ENCODE measurements at places on chromosomes 2 and 18.

- no peak for DNase-seq
These were observed 114.4 kb upstream of the HAAO start for GRCh38 chr2:42906557-42907411.

DNA sequence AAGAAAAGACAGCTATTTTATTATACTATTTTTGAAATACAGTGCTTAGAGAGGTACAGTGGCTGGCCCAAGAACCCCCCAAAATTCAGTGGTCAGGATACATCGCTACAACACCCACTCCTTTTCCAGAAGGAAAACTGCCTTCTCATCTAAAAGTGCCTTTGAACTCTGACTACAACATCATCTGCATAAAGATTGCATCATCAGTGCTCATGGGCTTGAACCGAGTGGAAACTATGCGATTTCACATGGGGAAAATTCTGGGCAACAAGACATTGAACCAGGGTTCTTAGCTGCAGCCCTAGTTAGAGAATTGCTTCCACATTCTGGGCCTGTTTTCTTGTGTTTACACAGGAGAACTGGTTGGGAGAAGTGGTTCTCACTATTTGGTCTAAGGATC lies 294.6 kb upstream of the SLC14A2 start:
- DNase-seq = no peak

DNA sequence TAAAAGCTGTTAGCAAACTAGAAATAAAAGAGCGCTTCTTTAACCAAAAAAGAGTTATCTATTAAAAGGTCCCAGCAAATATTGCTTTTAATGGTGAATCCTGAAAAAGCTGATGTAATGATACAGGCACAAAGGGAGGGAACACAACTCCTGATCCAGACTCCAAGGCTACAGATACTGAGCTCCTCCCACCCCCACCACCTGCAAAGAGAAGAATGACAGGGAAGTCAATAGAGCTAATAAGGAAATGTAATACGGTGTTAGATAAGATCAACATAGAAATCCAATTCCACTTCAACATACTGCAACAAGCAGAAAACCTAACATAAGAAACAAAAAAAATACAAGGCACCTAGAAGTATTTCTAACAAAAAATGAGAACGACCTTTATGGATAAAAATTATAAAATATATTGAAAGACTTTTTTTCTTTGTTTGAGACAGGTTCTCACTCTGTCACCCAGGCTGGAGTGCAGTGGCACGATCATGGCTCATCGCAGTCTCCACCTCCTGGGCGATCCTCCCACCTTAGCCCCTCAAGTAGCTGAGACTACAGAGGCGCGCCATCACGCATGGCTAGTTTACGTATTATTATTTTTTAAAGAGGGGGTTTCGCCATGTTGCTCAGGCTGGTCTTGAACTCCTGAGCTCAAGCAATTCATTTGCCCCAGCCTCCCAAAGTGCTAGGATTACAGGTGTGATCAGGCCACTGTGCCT lies 192.2 kb downstream of the HDAC4 start:
- DNase-seq = no peak

DNA sequence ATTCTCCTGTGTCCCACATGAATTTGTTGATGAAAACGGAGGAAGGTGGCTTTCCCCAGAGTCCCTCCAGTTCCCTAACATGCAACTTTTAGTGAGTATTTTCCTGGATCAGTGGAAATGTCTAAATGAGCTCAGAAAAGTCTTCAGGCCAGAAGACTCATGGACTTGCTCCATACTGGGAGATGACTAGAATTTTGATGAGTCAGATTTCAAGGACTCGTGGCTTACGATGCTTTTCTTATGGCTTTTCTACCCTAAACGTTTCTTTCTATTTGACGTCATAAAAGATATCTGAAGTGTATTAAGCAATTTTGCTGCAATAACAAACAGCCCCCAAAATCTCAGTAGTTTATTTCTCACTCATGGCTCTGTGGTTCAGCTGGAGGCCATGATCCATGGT lies 397.6 kb downstream of the FBXO15 start:
- no peak for DNase-seq

GRCh38 chr2:54977149-54977548 lies 73.1 kb downstream of the RTN4 start:
- DNase-seq = no peak

DNA sequence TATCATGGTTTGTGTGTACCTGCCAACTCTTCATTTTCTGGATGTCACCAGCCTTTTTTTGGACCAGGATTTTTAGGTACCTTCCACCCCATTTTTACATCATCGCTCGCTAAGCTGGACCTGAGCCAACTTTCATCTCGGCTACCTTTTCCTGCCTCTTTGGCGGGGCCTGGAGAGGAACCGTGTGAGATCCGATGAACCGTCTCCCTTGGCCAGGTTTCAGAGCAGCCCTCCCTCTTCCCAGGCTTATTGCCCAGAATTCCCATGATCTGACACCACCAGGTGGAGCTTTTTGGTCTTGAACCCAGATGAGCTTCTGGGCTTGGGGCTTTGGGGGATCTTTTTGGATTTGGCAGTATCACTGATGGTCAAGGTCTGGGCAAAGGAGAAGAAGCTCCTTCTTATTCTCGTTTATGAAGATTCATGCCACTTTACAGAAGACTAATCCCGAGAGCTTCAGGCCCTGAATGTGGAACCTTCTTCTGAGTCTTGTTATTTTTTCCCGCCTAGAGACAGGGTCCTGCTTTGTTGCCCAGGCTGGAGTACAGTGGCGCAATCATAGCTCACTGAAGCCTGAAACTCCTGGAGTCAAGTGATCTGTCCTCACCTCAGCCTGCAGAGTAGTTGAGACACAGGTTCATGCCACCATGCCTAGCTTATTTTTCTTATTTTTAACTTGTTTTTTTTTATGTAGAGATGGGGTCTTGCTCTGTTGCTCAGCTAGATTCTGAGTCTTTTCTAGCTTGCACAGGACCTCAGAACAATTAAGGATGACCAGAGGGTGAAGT lies 50.4 kb downstream of the GATA6 start:
- DNase-seq = no peak

All from stimulated activated CD8-positive, alpha-beta memory T cell treated with anti-CD3 and anti-CD28 coated beads, Interleukin-4, amount 100 ng/mL, for 4 hours (primary cell).